ENCODE measurements at places on chromosomes 7 and 10.

GRCh38 chr7:91683823-91684222 is 196.7 kb downstream of the MTERF1 start:
- DNase-seq, result no peak

- no peak for DNase-seq
Observed at GRCh38 chr10:132664883-132665282, 121.1 kb downstream of the NKX6-2 start.

DNA sequence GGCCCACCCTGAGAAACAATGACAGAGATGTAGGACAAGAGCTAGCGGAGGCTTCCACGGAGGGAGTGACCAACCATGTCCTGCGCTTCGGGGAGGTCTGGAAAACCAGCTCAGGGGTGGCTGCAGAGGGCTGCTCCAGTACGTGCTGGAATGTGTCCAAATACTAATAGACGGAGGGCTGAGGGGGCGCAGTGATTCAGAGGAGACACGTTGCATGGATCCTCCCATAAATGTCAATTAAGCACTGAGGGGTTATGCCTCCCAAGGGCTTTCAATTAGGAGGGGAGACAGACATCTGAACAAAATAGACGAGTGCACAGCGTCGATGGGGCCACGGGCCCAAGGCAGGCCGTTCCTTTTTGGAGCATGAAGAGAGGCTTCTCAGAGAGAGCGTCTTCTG is 51.0 kb upstream of the NPS start:
- no peak for DNase-seq

DNA sequence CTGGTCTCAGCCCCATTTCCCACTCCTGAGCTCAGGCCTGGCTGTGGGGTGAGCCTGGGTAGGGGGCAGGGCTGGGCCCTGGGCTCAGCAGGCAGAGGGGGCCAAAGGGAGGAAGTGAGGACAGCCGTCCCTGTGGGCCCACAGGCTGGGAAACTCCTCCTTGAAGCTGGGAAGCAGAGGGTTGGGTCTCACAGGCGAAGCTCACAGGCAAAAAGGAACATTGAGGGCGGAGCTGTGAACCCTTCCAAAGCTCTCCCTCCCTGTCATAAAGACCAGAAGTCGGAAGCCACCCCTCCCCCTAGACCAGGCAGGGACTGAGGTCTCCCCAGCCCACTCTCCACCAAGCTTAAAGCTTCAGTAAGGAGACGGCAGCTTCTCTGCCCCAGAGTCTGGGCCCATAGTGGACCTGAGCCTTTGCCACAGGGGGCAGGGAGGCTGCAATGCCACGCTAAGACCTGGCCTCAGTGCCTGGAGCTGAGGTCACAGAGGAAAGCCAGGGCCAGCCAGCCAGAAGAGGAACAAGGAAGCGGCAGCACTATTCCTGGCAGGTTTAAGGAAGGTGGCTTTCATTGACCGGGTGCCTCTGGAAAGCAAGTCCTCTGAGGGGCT is 1.0 kb upstream of the KCP start:
- no peak for DNase-seq

DNA sequence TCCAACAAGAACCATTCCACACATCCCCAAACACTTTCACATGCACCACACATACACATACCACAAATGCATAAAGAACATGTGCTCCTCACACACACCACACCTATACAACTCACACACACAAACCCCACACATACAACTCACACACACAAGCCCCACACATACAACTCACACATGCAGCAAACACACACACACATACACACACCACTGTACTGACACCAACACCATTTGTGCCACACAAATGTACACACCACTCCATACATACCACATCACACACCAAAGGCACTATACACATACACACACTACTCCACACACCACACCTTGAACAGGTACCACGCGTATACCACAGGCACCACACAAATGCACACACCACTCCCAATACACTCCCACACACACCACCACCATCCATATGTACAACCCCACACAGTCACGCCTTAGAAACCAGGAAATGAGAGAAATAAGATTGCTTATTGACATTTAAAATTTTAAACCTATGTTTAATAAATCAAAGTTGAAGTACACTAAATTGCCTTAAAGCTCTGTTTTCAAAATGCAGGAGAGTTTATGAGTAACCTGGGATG is 107.4 kb downstream of the ARL4A start:
- no peak for DNase-seq

DNA sequence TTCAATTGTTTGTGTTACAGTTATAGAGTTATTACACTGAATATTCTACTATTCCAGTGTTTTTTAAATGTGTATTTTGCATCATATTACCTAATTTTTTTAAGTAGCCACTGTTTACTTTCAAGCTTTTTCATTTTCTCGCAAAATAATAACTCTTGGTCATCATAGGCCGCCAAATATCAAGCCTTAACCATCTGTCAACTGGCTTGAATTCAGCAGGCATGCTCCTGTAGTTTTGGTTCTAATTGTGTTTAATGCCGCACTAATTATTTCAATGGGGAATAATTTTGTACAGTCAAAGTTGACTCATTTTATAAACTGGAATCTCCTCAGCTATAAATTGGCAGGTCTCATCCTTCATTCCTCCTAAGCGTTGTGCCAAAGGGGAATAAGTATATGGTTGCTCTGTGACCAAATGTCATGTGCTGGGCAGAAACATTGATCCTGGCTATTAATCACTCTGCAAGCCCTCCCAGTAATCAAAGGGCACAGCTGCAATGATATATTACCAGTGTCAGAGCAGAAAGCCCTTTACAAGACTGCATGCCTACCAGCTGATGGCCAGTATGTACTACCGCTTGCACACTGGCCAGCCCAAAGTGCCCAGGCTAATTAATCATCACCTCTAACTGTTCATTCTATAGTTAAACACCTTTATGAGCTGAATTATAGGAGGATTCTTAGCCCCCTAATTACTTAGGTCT is 74.8 kb downstream of the SKAP2 start:
- DNase-seq, result no peak

All from activated CD4-positive, alpha-beta T cell treated with anti-CD3 and anti-CD28 coated beads, Interleukin-2, amount 50 U/mL, for 4 hours (primary cell).